ENCODE measurements at places on chromosomes 1 and 21.

DNA sequence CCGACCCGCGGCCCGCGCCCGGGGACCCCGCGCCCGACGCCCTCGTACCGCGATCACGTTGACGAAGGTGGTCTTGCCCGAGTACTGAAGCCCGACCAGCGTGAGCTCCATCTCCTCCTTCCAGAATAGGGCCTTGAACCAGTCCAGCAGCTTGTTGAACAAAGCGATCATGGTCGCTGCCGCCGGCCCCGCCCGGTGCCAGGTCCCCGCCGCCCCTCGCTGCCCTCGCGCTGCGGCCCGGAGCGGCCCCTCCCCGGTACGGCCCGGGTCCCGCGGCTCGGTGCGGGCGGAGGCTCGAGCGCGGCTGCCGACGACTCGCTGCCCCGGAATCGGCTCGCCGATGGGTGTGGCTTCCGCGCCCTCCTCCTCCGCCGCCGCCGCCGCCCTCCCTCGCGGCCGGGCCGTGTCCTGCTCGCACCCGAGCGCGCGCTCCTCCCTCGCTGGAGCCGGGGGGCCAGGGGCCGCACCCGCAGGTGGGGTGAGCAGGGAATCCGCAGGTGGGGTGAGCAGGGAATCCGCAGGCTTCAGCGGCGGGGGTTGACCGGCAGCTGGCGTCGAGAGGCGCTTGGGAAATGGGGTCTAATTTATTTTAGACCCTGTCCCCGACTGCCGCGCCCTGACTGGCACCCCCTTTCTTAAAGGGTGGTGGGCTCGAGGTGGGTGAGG, at the start of gene ARL8A:
ARL8A (minus strand) TSS at position 336 of the 666 bp plus-strand sequence; CDS start at position 171, 165 bp downstream.
- peak; percentile 77 for DNase-seq

GRCh38 chr1:36350659-36351226, 27.3 kb upstream of the EVA1B start:
- DNase-seq, result peak; percentile 96

GRCh38 chr1:180939711-180940103, 27.0 kb downstream of the KIAA1614 start:
- no peak for DNase-seq

DNA sequence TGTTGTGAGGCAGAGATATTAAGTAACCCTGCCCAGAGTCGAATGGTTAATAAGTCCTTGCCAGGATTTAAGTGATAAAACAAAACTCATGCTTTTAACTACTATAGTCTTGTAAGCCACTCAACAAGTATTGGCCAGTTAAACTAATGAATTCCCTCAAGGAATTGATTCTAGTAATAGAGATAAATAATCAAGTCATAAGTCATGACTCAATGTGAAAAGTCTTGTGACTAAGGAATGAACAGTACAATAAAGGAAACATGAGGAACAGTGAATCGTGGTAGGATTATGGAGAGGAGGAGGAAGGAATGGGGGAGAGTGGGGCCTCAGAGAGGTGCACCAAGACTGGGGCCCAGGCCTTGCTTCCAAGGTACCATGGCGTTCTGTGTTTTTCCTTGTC, 104.7 kb downstream of the FGGY start:
- DNase-seq, result no peak

- no peak for DNase-seq
Observed at GRCh38 chr1:68725001-68725752, 228.3 kb upstream of the DEPDC1 start.

DNA sequence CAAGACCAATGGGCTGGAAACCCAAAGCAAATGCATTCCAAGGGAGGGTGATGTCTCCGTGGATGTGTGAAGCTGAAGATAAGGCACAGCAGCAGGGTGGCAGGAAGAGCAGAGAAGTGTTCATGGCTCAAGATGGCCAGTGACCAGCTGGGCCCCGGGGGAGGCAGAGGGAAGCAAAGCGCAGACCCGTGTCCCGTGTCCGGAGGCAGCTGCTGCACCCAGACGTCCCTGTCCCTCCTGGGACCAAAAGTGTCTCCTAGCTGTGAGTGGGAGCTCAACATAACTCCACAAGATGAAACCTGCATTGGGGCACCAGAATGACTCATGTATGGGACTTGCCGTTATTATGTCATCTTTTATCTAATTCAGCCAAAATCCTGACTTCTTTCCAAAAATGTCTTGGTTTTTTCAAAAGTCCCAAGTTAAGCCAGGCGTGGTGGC, 118.2 kb downstream of the RIPK4 start:
- peak; percentile 69 for DNase-seq

DNA sequence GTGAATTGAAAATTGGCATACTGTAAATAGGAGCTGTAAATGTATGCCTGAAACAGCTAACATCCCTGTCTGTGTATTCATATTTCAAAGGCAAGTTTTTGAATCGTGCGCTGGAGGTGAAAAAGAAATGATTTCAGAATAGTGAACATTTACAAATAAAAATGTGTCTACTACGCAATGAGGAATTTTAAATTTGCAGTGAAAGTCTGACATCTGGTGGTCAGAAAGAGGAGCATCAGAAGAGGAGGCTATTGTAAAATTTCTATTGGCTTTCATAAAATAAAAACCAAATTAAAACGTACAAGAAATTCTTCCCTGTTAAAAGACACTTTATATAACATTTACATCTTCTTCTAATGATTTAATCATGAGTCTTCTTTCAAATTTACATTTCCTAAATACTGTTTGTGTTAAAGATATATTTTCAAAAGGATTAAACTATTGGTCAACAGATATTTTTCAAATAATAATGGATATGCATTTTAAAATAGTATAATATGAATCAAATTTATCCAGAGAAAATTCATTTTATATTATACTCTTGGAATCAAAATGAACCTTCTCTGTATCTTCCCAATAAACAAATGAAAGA, 113.7 kb upstream of the RRP15 start:
- peak; percentile 30 for DNase-seq

DNA sequence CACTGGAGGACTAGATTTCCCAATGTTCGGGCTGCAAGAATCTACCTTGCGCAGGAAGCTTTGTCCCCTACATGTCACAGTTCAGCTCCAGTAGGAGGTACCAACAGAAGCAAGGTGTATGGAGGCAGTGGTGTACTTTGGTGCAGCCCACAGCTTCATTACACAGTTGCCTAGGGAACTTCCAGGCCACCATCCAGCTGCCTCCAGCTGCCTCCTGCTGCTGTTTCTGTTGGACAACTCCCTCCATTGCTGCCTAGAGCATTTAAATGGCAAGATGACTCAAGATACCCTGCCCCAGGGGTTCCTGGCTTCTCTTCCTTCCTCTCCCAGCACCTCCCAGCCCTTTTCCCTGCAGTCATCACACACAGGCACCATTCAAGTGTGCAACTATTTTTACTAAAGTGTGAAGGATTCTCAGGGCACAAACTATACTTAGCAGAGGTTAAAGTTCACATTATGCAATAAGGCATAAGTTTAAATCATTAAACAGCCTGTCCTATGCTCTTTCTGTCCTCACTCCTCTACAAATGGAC, 39.0 kb upstream of the ATP1A1 start:
- peak; percentile 81 for DNase-seq

DNA sequence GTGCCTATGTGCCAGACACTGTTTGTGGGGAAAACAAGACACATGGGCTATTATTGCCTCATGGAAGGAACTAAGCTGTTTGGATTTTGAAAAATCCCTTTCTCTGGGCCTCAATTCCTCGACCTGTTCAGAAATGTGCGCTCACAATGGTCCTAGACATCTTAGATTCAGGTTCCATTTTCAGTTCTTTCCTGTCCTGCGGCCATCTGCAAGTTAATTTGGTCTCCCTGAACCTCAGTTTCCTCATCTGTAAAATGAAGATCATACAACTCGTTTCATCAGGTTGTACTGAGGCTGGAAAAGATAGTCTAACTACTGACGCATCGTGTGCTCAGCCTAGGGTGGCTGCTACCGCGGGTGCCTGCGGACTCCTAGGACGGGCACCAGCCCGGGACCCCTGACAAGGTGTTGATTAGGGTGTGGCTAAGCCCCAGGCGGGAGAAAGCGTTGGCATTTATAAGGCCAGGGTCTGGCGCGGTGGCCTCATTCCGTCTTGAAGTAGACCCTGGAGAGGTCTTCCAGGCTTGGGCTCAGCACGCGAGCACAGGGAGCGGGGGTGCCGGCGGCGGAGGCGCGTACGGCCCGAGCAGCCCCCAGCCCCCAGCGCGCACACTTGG, 493 bp upstream of the ELOA start:
- DNase-seq, result no peak

GRCh38 chr1:151294742-151295462, 12.8 kb downstream of the ZNF687 start:
- DNase-seq, result no peak

DNA sequence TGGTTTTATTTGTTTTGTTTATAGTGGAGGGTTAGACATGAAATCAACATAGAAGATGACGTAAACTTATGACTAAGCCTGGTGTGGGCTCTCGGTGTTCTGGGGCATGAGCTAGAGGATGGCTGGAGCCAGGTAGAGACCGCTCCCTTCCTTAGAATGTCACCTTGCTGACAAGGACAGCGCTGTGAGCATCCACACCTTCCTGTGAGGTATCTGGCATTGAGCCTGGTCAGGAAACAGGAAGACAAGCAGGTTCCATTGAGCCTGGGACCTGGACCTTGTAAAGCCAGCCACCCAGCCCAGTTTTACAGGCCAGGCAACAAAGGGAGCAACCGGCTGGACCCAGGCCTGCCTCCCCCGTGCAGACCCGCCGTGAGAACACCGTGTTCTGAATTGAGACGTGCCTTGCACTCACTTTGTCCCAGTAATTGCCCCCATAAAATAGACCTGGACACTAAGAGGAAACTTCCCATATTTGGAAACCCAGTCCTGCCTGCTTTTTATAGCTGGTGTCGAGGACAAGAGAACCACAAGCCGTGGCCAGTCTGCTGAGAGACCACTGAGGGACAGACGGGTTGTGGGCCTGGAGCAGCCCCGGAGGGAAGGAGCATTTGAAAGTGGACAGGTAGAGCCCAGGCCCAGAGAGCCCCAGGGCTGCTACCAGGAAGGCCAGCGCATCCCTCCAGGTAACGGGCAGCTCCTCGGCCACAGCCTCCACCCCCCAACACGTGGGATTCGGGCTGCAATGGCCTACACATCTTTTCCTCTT, 78.0 kb downstream of the PDE9A start:
- DNase-seq, result no peak

DNA sequence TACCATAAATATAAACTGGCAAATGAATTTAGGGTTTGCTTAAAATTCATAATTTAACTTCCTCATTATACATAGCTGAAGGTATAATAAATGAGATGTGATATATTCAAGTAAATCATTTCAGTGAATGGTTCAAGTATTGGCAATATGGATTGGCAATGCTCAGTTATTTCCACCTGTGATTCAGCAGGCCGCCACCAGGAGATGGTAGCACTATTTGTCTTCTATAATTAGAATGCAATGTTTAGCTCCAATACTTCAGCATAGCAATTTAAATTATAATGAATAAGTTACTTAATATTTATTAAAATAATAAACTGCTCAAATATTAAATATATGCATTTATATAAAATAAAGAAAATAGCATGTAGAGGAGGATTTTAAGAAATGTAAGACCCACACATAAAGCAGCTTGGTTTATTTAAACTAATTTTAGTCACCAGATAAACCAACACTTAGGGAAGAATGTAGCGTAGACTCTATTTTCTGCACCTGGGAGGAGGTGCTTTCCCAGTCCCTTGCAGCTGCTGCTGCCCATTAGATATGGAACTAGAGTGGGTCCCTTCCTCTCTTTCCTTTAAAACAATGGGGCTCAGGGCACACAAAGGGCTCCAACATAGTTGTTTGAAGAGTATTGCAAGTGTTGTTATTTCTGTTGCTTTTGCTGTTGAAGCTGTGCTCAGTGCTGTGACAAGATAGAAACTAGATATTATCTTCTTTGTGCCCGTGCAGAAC, 62.1 kb downstream of the PLPPR4 start:
- DNase-seq, result no peak

DNA sequence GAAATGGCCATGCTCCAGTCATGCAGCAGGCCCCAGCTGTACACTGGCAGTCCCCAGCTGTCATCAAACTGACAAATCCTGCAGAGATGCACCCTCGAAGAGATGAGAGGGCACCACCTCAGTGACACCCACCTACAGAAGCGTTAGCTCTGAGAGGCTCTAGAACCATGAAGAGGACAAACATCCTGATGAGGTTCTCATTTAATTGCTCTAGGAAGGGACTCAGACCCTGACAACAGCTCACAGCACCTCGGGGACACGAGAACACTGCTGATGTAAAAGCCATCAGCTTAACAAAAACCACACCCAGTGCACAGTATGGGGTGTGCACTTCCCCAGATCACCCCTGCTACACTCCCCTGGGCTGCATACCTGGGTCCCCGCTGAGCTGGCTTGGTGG, 3.4 kb downstream of the ZNF496 start:
- DNase-seq, result no peak

- no peak for DNase-seq
Observed at GRCh38 chr1:7440154-7440553, 330.9 kb upstream of the VAMP3 start.

DNA sequence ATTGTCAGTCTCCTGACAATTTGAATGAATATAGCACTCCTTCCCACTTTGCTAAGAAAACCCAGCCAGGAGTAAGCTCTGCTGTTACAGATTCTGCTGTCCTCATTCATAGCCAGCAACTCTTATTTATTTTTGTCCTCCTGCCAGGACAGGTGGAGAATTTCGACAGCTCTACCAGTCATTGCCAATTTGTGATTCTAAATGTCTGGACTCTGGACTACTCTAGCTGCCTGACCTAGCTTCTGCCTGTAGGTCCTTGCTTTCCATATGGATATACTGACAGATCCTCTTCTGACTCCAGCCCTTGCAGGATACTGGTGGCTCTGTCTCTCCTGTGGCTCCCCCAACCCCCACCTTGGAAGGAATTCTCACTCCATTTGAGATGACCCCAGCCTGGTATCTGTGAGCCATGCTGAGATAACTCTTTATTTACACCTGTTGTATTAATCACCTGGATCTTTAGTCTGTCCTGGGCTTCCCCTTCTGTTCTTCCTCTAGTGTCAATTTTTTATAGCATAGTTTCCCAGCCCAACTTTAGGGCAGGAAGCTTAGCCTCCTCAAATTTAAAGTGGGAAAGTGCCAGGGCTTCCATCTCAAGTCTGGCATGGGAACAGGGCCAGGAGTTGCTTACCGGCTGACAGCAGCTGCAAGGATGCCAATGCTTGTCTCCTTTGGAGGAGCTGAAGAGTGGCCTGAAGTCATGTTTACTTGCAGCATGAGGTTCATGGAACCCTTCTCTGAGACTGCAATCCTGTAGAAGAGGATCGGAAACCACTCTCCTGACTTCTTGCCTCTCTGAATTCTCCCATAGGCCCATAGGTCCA, 6.7 kb downstream of the PM20D1 start:
- DNase-seq, result no peak

DNA sequence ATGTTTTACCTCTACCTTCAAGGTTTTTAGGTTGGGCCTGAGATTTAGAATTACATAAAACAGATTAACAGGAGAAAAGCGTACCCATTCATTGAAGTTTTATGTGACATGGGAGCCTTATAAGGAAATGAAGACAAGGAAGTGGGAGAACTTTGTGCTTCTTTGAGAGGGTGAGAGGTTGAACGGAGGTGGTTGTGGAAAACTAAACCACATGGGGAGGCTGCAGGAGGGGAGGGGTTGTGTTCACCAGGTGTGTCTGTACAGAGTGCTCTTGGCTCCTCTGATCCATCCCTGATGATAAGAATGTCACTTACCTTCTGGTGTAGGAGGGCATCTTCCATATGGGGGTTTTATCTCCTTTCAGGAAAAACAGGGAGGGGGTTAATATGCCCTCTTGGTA, 2.7 kb downstream of the SLX9 start:
- no peak for DNase-seq

- peak; percentile 29 for DNase-seq
Observed at GRCh38 chr1:39777306-39777705, 6.2 kb upstream of the OXCT2 start.

- DNase-seq, result no peak
Observed at GRCh38 chr1:179323436-179323835, 29.8 kb downstream of the SOAT1 start.
